Liver (tissue), 10 donors: ENCODE measurements at places on chromosomes 1 and 21. TPM values are rescaled to one million over a fixed set of nuclear protein-coding genes. Genes with fewer than 3 reads are reported as not detected.

GRCh38 chr1:202589190-202589930, 120.9 kb downstream of the SYT2 start:
- DNase-seq, result no peak

DNA sequence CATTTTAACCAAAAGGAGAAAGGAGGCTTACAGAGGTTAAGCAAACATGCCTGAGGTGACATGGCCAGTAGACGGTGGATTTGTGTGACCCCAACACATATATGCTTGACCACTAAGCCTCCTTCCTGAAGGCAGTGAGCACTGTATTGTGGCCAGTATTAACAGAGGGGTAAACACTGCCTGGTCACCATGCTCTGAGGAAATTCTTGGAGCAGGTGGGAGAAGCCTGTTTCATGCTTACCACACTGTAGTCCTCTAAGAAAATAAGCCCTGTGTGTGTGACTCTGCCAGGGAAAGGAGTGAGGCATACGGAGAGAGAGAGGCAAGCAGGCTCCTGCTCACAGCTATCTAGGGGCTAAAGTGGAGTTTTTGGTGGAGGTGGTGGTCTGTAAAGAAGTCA, 102.7 kb downstream of the KCND3 start:
- DNase-seq, result no peak

DNA sequence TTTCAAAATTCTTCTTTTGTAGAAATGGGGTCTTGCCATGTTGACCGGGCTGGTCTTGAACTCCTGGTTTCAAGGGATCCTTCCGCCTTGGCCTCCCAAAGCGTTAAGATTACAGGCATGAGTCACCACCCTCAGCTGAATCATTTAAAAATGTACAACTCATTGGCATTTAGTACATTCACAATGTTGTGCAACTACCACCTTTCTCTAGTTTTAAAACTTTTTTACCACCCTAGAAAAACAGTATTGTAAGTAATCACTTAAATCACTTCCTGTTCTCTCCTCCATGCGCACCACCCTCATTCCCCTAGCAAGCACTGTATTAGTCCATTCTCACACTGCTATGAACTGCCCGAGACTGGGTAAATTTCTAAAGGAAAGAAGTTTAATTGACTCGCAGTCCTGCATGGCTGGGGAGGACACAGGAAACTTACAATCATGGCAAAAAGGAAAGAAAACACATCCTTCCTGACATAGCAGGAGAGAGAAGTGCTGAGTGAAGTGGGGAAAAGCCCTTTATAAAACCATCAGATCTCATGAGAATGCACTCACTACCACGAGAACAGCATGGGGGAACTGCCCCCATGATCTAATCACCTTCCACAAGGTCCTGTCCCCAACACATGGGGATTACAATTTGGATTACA, 14.4 kb upstream of the THEM5 start:
- DNase-seq, result no peak

- DNase-seq, result no peak
These were observed 9.8 kb downstream of the FALEC start for GRCh38 chr1:150525348-150525747.

DNA sequence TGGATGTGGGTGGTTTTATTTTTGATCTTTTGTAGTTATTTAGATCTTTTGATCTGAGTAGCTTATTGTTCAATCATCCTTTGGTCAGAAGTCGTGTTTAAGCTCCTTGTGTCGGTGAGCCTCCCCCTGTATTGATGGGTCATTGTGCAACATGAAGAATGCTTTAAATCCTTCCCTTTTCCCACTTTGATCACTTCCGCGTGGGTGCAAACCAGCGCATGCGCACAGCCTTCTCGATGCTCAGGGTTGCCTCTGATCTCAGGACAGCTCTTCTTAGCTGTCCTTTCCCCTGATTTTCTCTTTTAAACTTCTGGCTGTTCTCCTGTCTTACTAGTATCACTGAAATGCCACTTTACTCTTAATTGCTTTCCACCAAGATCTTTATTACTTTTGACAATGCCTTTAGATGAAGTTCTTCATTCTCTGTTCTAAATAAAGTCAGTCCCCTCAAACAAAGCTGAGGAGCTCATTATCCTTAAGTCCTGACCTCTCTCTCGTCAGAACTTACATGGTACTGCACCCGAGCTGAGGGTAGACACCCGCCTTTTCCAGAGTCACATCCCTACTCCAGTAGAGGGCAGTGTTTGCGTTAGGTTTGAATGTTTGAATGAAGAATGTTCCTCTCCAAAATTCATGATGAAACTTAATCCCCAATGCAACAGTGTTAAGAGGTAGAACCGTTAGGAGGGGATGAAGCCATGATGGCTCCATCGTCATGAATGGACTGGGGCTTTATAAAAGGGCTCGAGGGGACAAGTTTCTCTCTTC, 547.9 kb upstream of the TMPRSS15 start:
- DNase-seq, result no peak

DNA sequence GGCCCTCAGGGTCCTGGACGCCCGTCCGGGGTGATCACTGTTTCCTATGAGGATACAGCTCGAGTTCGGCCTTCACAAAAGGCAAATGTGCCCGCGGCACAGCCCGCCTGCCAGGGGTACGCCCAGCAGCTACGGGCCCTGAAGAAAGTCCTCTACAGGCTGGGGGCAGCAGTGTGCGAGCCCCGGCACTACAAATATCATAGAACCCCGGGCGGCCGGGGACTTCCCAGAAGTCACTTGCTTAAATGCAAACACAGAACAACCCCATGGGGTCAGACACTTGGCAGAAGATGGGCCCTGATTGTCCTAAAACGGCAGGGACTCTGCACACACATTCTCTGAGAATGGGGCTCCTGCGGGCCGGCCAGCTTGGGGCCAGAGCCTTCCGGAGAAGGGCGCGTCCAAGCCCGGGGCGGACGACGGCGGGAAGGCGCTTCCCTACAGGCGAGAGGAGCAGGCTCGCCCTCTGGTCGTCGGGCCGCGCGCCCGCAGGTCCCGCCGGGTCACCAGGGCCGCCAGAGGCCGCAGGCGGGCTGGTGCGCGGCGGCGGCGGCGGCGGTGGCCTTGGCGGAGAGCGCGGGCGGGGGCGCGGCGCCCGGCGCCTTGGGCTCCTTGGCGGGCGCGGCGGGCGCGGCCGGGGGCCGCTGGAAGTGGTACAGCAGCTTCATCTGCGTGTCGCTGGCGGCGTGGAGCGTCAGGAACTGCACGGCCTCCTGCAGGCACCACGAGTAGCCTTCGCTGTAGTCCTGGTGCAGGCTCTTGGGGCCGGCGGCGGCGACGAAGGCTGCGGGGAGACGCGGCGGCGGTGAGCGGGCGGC, 888 bp downstream of the HES5 start:
- no peak for DNase-seq

The RNF223 gene
- not detected for total RNA-seq

The IFNGR2 gene
- total RNA-seq, result 23.2 TPM

The SEMA4A gene
- 3.5 TPM for total RNA-seq
